ENCODE measurements at places on chromosomes 7 and 10. TPM values are rescaled to one million over a fixed set of nuclear protein-coding genes. Genes with fewer than 3 reads are reported as not detected.
A peak's percentile ranks its signal among the peaks of the same experiment; 100 is the strongest.

Gene AOAH
- 127 TPM for total RNA-seq

GRCh38 chr7:93884541-93884940 lies 6.0 kb downstream of the TFPI2 start:
- no peaks in the 10 kb centered on the region for H3K4me1 ChIP-seq
- no peak overlapping the region for H3K4me3 ChIP-seq
- DNase-seq, result no peak
- H3K36me3 ChIP-seq, result no peaks in the 10 kb centered on the region
- H3K27me3 ChIP-seq, result no peaks in the 10 kb centered on the region
- no peak overlapping the region for H3K27ac ChIP-seq

Gene NUTM2E
- 0.18 TPM for total RNA-seq

GRCh38 chr10:70295321-70295720 lies 11.5 kb upstream of the NPFFR1 start:
- no peak overlapping the region for H3K27ac ChIP-seq
- H3K4me1 ChIP-seq, result no peaks in the 10 kb centered on the region
- H3K36me3 ChIP-seq, result no peaks in the 10 kb centered on the region
- no peaks in the 10 kb centered on the region for H3K27me3 ChIP-seq
- H3K4me3 ChIP-seq, result no peak overlapping the region

GRCh38 chr10:27531336-27531847 lies 27.3 kb downstream of the RAB18 start:
- no peaks in the 10 kb centered on the region for H3K27me3 ChIP-seq
- H3K27ac ChIP-seq, result no peak overlapping the region
- H3K4me1 ChIP-seq, result no peaks in the 10 kb centered on the region
- peaks cover 17% of the 10 kb centered on the region for H3K36me3 ChIP-seq
- no peak overlapping the region for H3K4me3 ChIP-seq

GRCh38 chr10:103605359-103606096 lies 112.0 kb downstream of the NEURL1 start:
- peaks cover 5% of the 10 kb centered on the region for H3K36me3 ChIP-seq
- DNase-seq, result peak; percentile 27
- no peaks in the 10 kb centered on the region for H3K4me1 ChIP-seq

Gene NUPR2
- not detected for total RNA-seq

DNA sequence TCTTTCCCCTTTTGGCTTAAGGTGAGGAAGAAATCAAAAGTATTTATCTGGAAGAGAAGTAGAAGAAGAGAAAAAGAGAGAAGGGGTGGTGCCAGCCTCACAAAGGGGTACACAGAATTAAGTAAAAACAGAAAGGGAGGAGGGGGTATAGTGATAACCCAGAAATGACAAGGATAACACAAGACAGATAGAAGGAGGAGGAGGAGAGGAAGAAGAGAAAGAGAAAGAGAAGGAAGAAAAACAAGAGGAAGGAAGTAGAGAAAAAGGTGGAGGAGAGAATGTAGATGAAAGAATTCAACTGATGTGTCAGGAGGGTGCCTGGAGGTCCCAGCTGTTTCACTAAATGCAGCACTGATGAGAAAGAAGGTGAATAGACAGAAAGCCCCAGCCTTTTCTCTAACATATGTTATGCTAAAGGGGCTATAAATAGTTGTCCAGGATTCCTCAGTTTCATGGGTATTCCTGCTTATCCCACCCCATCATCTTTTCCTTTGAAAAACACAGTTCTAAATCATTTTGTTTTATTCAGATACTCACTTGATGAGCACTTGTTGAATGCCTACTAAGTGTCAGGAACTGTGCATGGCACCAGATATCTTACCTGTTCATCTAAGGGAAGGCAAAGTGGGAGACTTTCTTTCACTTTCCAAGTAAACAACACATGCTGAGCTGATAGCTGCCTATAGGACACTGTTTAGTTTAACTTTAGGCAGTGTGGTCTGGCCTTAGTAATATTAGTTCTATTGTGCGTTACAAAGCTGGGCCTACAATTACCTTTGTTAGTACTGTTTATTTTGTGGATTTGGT lies 8.0 kb downstream of the SEMA3E start:
- H3K4me3 ChIP-seq, result no peak overlapping the region
- no peak for DNase-seq
- no peak overlapping the region for H3K27ac ChIP-seq
- H3K4me1 ChIP-seq, result no peaks in the 10 kb centered on the region
- H3K36me3 ChIP-seq, result no peaks in the 10 kb centered on the region
- H3K27me3 ChIP-seq, result no peaks in the 10 kb centered on the region

DNA sequence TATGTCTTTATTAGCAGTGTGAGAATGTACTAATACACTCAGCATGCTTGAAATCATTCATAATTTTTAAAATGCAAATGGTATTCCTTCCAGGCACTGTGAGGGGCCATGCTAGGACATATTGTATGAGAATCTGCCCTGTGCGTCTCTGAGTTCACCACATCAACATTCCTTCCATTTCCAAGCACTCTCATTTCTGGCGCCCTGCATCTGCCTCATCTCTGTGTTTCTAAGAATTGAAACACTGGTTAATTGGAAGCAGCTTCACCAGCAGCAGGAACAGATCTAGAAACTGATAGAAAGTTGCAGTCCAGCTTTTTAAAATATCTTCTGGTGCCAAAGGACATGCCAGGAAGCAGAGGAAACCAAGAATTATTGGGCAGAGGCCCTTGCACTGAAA lies 555.9 kb upstream of the DPP6 start:
- H3K4me1 ChIP-seq, result no peaks in the 10 kb centered on the region
- H3K27ac ChIP-seq, result no peak overlapping the region
- no peak overlapping the region for H3K4me3 ChIP-seq
- DNase-seq, result no peak

GRCh38 chr7:127968547-127968946 lies 62.7 kb downstream of the LRRC4 start:
- no peak for DNase-seq
- no peaks in the 10 kb centered on the region for H3K36me3 ChIP-seq
- no peak overlapping the region for H3K27ac ChIP-seq
- H3K4me3 ChIP-seq, result no peak overlapping the region
- no peaks in the 10 kb centered on the region for H3K4me1 ChIP-seq

DNA sequence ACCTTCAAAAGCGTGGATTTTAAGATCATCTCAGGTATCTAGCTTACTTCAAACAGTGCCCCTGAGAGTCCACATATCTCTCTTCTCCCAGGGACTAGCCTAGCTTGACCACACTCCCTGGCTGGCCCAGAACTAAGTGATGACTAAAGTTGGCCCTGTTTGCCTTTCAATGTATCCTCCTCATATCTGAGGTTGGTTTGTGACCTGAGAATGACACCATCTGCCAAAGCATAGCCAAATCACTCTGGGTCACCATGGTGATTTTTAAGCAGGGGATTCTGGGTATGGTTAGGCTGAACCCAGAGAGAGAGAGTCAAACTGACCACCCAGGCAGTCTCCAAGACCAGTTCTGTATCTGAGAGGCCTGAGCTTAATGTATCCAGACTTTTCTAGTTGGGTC lies 16.2 kb downstream of the CNNM1 start:
- H3K27me3 ChIP-seq, result no peaks in the 10 kb centered on the region
- H3K36me3 ChIP-seq, result no peaks in the 10 kb centered on the region
- no peaks in the 10 kb centered on the region for H3K4me1 ChIP-seq
- no peak overlapping the region for H3K4me3 ChIP-seq

DNA sequence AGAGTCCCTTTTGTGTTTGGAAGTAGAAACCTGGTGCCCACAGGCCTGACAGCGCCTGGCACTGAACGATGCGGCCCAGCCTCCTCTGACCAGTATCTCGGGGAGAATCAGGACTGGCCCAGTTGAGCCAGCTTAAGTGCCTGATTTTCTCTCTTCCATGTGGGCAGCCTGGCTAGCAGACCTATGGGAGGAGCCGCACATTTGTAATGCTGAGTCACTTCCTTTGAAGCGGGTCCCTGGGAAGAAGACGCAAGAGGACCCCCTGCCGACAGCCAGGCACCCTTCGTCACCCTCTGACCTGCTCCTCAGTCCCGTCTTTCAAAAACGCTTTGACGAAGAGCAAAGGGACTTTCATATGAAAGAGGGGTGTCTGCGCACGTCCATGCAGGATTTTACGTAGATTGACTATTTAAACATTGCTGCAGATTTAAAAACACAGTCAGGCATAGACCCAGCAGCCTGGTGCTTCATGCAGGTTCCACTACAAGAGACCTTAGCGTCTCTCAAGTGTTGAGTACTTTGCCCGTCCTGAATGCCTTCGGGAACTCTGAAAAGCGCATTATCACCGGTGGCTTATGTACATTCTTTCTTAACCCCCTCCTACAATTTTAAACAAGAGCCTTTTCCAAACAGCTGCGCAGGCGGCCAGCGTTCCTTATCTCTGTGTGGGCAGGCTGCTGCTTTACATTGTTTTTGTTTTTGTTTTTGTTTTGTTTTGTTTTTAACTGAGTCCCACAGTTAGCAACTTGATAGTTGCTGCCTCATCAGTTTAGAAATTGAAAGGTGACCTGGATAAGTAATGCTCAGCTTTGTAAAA lies 36.5 kb upstream of the AP5Z1 start:
- peak overlapping the region; percentile 65 for H3K27ac ChIP-seq
- DNase-seq, result peak; percentile 39
- no peaks in the 10 kb centered on the region for H3K27me3 ChIP-seq
- H3K4me3 ChIP-seq, result peak overlapping the region; percentile 22
- no peaks in the 10 kb centered on the region for H3K36me3 ChIP-seq
- H3K4me1 ChIP-seq, result peaks cover 2% of the 10 kb centered on the region

DNA sequence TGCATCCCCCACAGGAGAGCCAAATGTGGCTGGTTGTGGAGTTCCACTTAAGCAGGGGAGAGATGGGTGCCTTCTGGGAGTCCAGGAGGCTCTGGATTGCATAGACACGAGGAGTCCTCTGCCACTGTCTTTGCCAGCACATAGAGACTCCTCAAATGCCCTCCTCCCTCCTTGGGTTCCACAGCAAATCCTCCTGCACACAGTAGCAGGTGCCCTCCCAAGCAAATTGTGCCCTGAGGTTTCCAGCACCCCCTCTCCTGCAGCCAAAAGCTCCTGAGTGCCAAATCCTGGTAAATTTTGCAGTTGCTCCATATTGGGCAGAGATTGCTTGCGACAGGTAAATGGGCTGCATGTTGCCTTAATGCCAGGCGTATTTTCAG lies 5.8 kb downstream of the EVX1 start:
- no peak for DNase-seq
- H3K27me3 ChIP-seq, result no peaks in the 10 kb centered on the region
- H3K4me3 ChIP-seq, result no peak overlapping the region
- H3K36me3 ChIP-seq, result no peaks in the 10 kb centered on the region
- H3K27ac ChIP-seq, result no peak overlapping the region
- H3K4me1 ChIP-seq, result no peaks in the 10 kb centered on the region

Gene PARP12
- total RNA-seq, result 72.9 TPM

- no peaks in the 10 kb centered on the region for H3K4me1 ChIP-seq
- no peak overlapping the region for H3K27ac ChIP-seq
- H3K27me3 ChIP-seq, result no peaks in the 10 kb centered on the region
- DNase-seq, result no peak
- no peak overlapping the region for H3K4me3 ChIP-seq
Measured at GRCh38 chr10:11830836-11831519, 7.8 kb downstream of the PROSER2 start.

DNA sequence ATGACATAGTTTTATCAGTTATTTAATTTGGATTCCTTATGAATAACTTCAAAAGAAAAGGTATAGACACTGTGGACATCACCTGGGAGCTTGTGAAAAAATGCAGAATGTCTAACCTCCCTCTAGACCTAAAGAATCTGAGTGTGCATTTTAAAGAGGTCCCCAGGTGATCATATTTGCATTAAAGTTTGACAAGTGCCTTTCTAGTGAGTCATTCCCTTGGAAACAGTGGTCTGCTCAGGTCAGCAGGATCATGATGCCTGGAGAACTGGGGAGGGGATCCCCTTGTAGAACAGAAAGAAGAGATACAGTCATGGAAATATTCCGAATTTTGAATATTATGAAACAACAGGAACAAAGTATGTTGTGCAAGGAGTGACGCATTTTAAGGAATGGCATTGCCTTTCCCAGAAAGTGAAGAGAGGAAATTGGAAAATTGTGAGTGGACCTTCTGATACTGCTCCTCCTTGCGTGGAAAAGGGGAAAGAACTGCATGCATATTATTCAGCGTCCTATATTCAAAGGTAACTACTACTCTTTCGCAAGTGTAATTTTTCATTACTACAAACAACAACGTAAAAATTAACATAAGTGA lies 4.6 kb downstream of the STEAP2 start:
- no peaks in the 10 kb centered on the region for H3K27me3 ChIP-seq
- no peaks in the 10 kb centered on the region for H3K4me1 ChIP-seq
- no peak overlapping the region for H3K27ac ChIP-seq
- no peaks in the 10 kb centered on the region for H3K36me3 ChIP-seq
- H3K4me3 ChIP-seq, result no peak overlapping the region
- no peak for DNase-seq

DNA sequence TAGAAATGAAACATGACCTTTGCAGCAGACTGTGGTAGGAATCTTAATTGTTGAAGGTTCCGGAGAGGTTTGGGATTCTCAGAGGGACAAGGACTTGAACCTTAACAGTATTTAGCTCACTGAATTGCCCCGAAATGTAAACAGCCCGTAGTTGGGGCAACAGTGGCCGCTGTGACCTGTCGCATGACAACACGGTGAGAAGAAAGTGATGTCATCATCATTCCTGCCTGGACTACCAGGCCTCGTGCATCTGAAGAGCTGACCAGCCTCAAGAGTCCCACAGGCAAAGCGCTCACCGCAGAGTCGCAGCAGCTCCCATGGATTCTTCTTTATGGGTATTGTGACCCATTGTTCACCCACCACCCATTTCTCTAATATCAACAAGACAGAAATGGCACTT lies 250.6 kb downstream of the KLF6 start:
- no peaks in the 10 kb centered on the region for H3K27me3 ChIP-seq
- no peak for DNase-seq
- H3K27ac ChIP-seq, result no peak overlapping the region
- H3K36me3 ChIP-seq, result no peaks in the 10 kb centered on the region

Gene PRSS37
- total RNA-seq, result not detected

DNA sequence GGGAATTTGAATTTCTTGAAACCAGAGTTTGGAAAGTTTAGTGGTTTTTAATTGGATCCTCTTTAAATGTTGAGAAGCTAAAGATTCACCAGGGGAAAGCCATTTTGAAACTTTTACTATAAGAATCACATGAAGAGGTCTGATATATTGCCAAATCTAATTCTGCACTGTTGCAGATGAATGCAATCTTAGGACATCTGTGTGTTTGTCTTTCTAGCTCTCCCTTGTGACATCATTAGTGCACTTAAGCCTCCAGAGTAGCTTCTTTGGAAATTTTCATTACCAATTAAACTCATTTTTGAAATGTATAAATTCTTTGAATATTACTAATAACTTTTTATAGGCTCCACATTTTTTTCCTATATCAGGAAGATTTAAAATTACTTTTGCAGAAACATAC lies 160.2 kb downstream of the BICC1 start:
- no peaks in the 10 kb centered on the region for H3K36me3 ChIP-seq
- DNase-seq, result no peak
- no peak overlapping the region for H3K27ac ChIP-seq
- H3K4me1 ChIP-seq, result no peaks in the 10 kb centered on the region
- no peak overlapping the region for H3K4me3 ChIP-seq
- H3K27me3 ChIP-seq, result no peaks in the 10 kb centered on the region

DNA sequence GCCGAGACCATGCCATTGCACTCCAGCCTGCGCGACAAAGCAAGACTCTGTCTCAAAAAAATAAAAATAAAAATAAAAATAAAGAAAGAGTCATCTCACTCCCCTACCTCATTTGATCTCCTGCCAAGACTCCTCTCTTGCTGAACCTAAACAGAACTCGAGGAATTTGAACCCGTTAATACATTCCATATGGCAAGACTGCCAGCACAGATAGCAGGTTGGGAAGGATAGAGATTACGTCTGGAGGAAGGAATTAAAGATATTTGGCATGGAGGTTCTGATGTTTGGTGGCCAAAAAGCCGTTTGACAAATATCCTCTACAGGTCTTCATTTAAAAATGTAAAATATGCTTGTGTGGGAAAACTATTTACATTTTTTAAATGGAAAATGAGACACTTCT lies 549.6 kb downstream of the HTR7 start:
- no peaks in the 10 kb centered on the region for H3K4me1 ChIP-seq
- H3K27me3 ChIP-seq, result no peaks in the 10 kb centered on the region
- no peak overlapping the region for H3K4me3 ChIP-seq
- no peak overlapping the region for H3K27ac ChIP-seq
- no peaks in the 10 kb centered on the region for H3K36me3 ChIP-seq
